DMS79 treated with DMSO at 0.1 percent for 48 hours (cell line): ENCODE measurements at places on chromosomes 7 and 10.

DNA sequence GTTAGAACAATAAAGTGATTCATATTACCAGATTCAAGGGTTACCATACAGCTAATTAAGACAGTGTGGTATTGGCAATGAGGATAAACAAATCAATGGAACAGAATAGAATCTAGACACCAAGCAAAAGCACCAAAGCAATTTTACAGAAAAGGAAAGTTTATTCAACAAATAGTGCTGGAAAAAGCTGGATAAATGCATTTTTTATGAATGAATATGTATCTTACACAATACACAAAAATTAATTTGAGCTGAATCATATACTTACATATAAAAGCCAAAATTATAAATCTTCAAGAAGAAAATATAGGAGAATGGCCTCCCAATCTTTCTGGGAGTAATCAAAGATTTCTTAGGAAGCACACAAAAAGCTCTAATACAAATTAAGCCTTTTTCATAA is 220.4 kb upstream of the PTN start:
- no peak for DNase-seq

- no peak for DNase-seq
Measured at GRCh38 chr10:4129866-4130477, 345.0 kb upstream of the KLF6 start.

GRCh38 chr7:78587443-78588044 is 789.0 kb downstream of the PHTF2 start:
- no peak for DNase-seq

- DNase-seq = no peak
Measured at GRCh38 chr10:77925410-77925794, 1.2 kb downstream of the DLG5 start.

DNA sequence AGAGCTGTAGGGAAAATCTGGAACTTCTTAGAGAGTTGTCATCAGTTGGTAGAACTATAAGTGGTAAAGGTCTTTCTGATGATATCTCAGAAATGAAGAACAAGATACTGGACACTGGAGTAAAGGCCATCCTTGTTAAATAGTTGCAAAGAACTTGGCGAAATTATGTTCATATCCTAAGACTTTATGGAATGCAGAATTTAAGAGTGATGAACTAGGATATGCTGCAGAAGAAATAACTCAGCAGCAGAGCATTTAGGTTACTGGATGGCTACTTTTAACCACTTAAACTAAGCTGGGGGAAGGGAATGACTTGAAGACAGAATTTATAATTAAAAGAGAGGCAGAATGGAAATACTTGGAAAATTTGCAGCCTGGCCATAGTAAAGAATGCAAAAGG is 23.7 kb downstream of the PTEN start:
- no peak for DNase-seq

GRCh38 chr7:143416565-143417149 is 8.0 kb upstream of the EPHA1 start:
- DNase-seq = peak; percentile 37

DNA sequence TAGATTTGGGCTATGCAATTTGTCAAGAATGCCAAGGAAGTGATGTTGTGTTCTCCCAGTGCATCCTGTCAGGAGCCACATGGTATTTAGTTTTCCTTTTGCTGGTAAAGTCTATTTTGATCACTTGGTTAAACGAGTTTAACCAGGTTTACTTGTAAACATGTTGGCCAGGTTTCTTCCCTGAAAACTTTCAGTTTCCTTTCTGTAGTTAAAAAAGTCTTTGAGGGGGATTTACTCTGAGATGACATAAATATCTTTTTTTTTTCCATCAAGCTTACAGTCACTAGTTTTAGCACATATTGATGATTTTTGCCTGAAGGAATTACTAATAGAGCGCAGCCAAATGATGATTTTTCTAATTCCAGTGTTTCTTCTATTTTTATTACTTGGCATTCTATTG is 320.5 kb downstream of the PHF14 start:
- DNase-seq = no peak

GRCh38 chr7:95509199-95509598 is 23.5 kb downstream of the ASB4 start:
- DNase-seq = peak; percentile 62

DNA sequence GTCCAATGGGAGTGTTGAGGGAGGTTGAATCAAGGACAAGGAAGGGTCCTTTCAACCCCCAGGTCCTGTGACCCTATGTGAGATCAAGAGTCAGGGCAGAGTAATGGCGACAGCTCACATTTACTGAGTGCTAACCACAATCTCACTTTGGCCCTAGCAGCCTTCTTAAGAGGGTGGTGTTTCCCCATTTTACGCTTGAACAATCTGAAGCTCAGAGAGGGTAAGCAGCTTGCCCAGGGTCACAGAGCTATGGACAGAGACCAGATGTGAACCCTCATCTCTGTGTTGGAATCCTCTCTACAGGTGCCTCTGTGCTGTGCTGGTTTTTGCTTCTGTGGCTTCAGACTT is 102.0 kb downstream of the GRK5 start:
- no peak for DNase-seq

DNA sequence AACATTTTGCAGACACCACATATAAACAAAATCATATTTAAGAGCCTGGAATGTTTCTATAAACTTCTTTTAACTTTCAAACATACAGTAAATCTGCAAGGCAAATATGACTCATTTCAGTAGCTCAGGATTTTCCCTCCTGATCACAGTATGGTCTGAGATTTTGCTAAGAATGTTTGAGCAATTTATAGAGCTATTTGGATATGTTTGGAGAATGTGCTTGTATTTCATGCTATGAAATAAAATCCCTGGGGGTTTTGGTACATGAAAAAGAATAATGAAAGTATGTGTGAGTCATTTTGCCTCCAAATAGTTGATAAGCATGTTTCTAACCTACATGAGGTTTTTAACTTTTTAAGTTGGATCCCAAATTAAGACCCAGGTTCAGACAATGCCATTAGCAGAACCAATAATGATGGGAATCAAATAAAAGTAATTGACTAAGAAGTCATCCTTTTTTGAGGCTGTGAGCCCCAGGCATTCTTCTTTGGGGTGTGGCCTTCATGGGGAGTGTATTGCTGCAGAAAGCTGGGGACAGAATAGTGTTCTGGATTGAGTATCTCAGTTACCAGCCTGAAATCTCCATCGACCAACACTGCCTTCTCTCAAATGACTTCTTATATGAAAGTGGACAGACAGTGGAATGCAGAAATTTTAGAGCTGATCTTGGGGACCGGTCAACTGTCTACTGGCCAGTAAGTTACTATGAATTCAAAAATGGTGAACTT is 66.1 kb upstream of the AGBL3 start:
- no peak for DNase-seq

DNA sequence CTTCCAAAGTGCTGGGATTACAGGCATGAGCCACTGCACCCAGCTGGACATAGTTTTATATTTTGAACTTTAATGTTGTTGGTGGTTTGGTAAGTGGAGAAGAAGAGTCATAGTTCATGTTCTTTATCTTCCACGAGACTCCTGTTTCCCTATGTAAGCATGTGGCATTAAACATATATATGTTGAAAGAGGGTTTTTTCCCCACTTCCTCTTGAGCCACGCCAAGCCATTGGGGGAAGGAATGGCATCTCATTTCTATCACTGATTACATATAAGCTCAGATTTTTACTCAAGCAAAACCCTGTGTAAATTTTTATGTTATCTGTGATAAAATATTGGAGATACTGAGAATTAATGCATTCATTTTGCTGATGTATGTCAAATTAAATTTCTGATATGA is 300.4 kb downstream of the PHF14 start:
- DNase-seq = no peak

DNA sequence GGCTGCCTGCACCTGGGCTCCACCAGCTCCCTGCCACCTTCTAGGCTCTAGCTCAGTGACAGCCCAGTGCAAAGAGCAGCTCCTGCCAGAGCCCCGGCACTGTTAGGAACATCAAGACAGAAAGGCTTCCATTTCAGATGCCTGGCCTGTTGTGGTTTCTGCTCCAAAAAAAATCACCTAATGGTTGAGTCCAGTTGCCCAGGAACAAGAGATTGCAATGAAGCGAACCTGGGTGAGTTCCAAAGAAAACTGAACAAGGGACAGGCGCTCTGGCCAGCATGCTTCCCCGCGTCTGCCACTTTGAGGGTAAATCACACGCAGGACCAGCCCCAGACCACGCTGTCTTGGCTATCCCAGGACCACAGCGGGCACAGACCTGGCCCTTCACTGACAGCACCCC is 47.0 kb upstream of the RASGEF1A start:
- no peak for DNase-seq

GRCh38 chr7:130242198-130243014 is 24.3 kb upstream of the CPA2 start:
- DNase-seq = peak; percentile 18

- no peak for DNase-seq
Measured at GRCh38 chr10:82267014-82267413, 392.0 kb downstream of the NRG3 start.
